GM23248 (cell line): ENCODE measurements at places on chromosomes 3 and 15.

DNA sequence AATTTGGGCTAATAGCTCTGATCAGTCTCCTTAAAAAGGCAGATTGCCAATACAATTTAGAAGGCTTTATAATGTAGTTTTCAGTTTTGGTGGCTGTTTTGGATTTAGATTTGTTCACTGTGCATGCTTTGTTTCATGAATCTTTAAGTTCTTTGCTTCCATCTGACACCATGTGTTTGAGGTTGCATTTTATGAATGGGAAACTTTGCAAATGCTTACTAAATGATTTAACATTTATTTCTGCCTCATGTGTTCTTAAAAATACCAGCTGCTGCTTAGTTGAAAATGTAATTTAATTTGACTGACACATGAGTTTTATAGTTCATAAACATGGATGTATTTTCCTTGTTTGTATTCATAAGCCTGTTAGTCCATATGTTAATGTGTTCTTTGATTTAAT, 78.6 kb downstream of the RNF13 start:
- H3K4me1 ChIP-seq: peaks cover 17% of the 10 kb centered on the region
- no peaks in the 10 kb centered on the region for H3K27me3 ChIP-seq
- H3K36me3 ChIP-seq: no peaks in the 10 kb centered on the region; the same call in 1 of the 2 replicates
- no peak overlapping the region for H3K27ac ChIP-seq

- no peak overlapping the region for H3K4me3 ChIP-seq
- no peaks in the 10 kb centered on the region for H3K27me3 ChIP-seq
These were observed 4.3 kb downstream of the BTBD1 start for GRCh38 chr15:83062768-83063180.

GRCh38 chr3:122004991-122005565, 17.0 kb downstream of the ILDR1 start:
- DNase-seq: no peak
- H3K36me3 ChIP-seq: no peaks in the 10 kb centered on the region
- no peak overlapping the region for H3K4me3 ChIP-seq

DNA sequence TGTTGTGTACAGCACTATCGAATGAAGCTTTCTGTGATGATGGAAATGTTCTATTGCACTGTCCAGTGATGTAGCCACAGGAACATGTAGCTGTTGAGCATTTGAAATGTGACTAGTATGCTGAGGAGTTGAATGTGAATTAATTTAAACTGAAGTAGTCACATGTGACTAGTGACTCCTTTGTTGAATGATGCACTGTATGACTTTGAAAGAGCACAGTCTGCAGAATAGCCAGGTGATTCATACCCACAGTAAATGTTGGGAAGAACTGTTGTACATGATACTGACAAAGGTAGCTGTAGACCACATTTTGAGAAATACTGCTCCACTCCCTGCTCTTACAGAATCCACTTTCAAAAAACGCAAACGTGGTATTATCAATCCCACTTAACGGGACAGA, 34.0 kb upstream of the ACTL6A start:
- H3K36me3 ChIP-seq: no peaks in the 10 kb centered on the region
- H3K27ac ChIP-seq: no peak overlapping the region
- peaks cover 12% of the 10 kb centered on the region for H3K4me1 ChIP-seq
- H3K4me3 ChIP-seq: no peak overlapping the region
- DNase-seq: peak; percentile 42

DNA sequence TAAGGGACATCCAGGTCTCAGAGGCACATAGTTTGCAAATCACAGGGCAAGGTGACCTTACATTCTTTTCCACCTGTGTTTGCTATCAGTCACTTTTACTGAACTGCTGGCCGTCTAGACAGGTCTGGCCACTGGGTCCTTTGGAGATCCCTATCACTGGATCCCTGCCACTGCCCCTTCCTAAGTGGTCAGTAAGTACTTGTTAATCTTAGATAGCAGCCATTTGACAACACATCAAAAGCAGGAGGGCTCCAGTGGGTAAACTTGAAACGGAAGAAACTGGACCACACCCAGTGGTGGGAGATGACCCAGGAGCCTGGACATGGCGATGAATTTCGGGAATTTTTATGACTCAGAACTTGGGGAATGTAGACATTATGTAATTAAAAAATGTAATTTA, 28.9 kb upstream of the RASGRP1 start:
- H3K4me3 ChIP-seq: no peak overlapping the region
- no peaks in the 10 kb centered on the region for H3K36me3 ChIP-seq
- peak; percentile 3 for DNase-seq
- H3K27ac ChIP-seq: no peak overlapping the region
- H3K27me3 ChIP-seq: peaks cover 34% of the 10 kb centered on the region

DNA sequence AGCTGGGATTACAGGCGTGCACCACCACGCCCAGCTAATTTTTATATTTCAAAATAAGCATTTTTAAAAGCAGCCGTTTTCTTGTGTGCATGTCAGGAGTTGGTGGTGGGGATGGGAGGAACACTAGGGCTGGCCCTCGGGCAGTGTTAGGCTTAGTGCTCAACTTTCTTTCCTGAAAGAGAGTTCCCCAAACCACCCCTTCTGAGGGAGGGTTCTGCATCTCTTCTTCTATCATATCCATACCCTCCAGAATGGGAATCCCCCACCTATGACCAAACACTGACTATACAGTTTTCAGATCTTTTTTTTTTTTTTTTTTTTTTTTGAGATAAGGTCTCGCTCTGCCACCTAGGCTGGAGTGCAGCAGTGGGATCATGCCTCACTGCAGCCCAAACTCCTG, 12.5 kb downstream of the PFKFB4 start:
- no peak for DNase-seq
- H3K27me3 ChIP-seq: no peaks in the 10 kb centered on the region
- no peaks in the 10 kb centered on the region for H3K4me1 ChIP-seq
- no peaks in the 10 kb centered on the region; the same call in 1 of the 2 replicates for H3K36me3 ChIP-seq
- no peak overlapping the region for H3K27ac ChIP-seq
- no peak overlapping the region for H3K4me3 ChIP-seq

DNA sequence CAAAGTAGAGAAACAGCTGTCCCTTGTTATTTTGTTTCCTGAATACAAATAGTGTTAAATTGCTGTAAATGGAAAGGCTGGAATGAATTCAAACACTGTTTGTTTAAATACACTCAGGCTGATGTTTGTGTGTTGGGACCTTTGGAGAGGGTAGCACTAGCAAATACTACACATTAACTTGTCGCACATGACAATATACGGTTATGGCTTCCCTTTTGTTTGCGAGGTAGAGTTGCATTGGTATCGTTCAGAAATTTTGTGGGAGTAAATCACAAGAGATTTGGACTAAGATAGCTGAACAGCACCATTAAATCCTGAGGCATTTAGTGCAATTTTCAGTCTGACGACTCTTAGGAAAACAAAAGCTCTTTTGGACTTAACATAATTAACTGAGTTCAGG, 213.0 kb upstream of the ROBO2 start:
- DNase-seq: no peak
- no peak overlapping the region for H3K27ac ChIP-seq
- no peaks in the 10 kb centered on the region for H3K4me1 ChIP-seq
- H3K4me3 ChIP-seq: no peak overlapping the region
- no peaks in the 10 kb centered on the region for H3K36me3 ChIP-seq
- no peaks in the 10 kb centered on the region for H3K27me3 ChIP-seq

- no peak for DNase-seq
- peaks cover 32% of the 10 kb centered on the region for H3K36me3 ChIP-seq
- no peak overlapping the region for H3K4me3 ChIP-seq
- H3K4me1 ChIP-seq: peaks cover 6% of the 10 kb centered on the region; the same call in 1 of the 2 replicates
- no peak overlapping the region for H3K27ac ChIP-seq
These were observed 108.7 kb upstream of the TSPAN3 start for GRCh38 chr15:77179541-77179998.

DNA sequence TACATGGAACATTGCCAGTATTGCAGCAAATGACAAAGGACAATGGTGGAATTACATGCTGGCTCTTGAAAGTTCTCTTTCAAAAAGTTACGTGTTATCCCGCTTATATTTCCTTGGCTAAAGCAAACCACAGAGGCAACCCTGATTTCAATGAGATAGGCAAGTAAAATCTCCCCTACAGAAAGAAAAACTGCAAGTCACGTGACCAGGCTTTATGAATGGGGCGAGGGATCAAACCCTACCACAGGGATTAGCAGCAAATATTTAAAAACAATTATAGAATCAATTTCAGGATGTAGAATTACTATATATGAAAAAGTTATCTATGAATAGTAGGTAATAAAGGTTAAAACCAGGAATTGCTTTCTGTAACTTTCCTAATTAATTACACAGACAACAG, 603.4 kb upstream of the GBE1 start:
- no peak for DNase-seq
- H3K4me1 ChIP-seq: no peaks in the 10 kb centered on the region
- no peaks in the 10 kb centered on the region for H3K27me3 ChIP-seq
- no peak overlapping the region for H3K4me3 ChIP-seq
- H3K27ac ChIP-seq: no peak overlapping the region

- no peaks in the 10 kb centered on the region for H3K4me1 ChIP-seq
- H3K27me3 ChIP-seq: no peaks in the 10 kb centered on the region
- H3K27ac ChIP-seq: no peak overlapping the region
These were observed 261.8 kb downstream of the MCTP2 start for GRCh38 chr15:94493176-94493575.

GRCh38 chr3:4596612-4597011, 103.5 kb downstream of the ITPR1 start:
- no peaks in the 10 kb centered on the region for H3K4me1 ChIP-seq
- H3K4me3 ChIP-seq: no peak overlapping the region
- no peaks in the 10 kb centered on the region for H3K36me3 ChIP-seq
- DNase-seq: no peak
- no peak overlapping the region for H3K27ac ChIP-seq

DNA sequence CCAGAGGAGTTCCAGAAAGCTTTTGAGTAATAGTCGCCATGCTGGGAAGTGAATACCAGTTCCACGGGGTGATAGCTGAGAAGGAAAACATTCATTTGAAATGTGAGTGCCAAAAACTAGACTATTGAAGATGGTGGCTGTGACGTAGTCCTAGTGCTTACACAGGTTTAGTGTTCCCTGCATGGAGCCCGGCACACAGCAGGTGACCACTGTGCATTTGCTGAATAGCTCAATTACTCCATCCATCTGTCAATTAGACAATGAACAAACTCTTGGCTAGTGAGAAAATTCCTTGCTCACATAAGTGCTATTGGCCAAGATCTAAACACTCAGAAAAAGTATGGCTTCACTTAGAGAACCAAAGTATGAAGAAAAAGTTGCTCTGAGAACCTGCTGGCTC, 448.1 kb upstream of the WNT5A start:
- H3K27me3 ChIP-seq: no peaks in the 10 kb centered on the region
- no peak overlapping the region for H3K4me3 ChIP-seq
- no peak overlapping the region for H3K27ac ChIP-seq

- no peak for DNase-seq
- no peaks in the 10 kb centered on the region for H3K27me3 ChIP-seq
- no peak overlapping the region for H3K4me3 ChIP-seq
- no peaks in the 10 kb centered on the region for H3K36me3 ChIP-seq
- no peak overlapping the region for H3K27ac ChIP-seq
These were observed 50.2 kb downstream of the AKAP13 start for GRCh38 chr15:85430406-85431204.

DNA sequence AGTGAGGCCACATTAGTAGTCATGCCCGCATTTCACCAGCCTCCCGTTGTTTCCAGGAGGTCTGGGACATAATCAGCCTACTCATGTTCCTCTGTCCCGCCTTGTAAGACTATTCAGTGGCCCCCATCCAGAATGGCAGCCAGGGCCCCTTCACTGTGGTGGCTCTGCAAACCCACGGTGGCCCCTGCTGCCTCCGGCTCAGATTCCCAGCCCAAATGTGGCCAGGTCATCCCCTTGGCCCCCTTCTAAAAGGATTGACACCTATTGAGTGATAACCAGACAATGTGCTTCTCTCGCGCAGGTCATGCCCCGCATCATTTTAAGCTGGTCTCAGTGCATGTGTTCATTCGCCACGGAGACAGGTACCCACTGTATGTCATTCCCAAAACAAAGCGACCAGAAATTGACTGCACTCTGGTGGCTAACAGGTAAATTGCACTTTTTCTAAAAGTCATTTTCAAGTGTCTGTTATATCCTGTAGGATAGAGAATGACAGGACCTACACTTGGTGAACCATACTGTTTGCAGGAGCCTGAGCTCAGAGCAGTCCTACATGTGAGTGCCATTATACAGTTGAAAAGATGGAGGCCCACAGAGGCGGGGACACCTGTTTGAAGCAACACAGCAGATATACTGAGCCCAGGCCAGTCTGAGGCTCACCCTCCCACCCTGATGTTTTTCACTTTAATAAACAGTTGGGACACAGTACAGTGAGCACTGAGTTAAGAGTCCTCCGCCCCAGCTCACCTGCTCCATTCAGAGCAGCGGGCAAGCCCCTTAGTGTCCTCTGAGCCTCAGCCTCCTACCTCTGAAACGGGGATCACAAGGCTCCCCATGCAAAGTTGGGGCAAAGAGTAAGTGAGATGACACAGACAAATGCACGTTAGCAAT, 47.7 kb downstream of the PXYLP1 start:
- H3K27me3 ChIP-seq: no peaks in the 10 kb centered on the region
- H3K36me3 ChIP-seq: no peaks in the 10 kb centered on the region
- peak overlapping the region; percentile 66 for H3K27ac ChIP-seq
- DNase-seq: peak; percentile 40

GRCh38 chr15:97319291-97319690, 641.2 kb upstream of the ARRDC4 start:
- no peak overlapping the region for H3K4me3 ChIP-seq
- H3K4me1 ChIP-seq: no peaks in the 10 kb centered on the region
- H3K27ac ChIP-seq: no peak overlapping the region
- no peaks in the 10 kb centered on the region for H3K27me3 ChIP-seq

DNA sequence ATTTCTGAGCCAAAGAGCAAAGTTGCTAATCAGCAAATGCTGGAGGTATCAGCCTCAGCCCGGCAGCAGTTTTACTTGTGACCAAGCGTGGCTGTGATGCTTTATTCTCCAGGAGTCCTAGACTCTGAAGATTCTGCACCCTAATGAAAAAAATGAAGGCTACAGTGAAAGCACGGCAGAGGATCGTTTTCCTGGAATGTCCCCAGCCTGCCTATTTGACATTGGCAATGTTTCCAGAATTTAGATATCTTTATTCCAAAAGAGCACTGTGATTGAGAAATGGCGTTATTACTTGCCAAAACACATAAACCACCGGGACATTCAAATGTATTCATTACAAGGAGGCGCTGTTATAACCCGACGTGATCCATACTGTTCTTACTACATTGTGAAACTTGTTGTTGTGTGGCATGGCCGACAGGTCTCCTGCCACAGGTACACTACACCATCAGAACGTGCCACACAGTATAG, 263.8 kb downstream of the SLCO3A1 start:
- no peaks in the 10 kb centered on the region for H3K27me3 ChIP-seq
- H3K27ac ChIP-seq: no peak overlapping the region
- H3K4me3 ChIP-seq: no peak overlapping the region
- DNase-seq: peak; percentile 31
- peaks cover 15% of the 10 kb centered on the region; the same call in 1 of the 2 replicates for H3K4me1 ChIP-seq

- no peaks in the 10 kb centered on the region for H3K4me1 ChIP-seq
- no peak overlapping the region for H3K4me3 ChIP-seq
- peaks cover 14% of the 10 kb centered on the region; the same call in 1 of the 2 replicates for H3K27me3 ChIP-seq
- no peak for DNase-seq
- no peak overlapping the region for H3K27ac ChIP-seq
These were observed 46.3 kb downstream of the FMN1 start for GRCh38 chr15:33148129-33148751.
